ENCODE measurements at places on chromosomes 7 and 10.

- DNase-seq: no peak
These were observed 11.1 kb upstream of the TFEC start for GRCh38 chr7:116041615-116042014.

DNA sequence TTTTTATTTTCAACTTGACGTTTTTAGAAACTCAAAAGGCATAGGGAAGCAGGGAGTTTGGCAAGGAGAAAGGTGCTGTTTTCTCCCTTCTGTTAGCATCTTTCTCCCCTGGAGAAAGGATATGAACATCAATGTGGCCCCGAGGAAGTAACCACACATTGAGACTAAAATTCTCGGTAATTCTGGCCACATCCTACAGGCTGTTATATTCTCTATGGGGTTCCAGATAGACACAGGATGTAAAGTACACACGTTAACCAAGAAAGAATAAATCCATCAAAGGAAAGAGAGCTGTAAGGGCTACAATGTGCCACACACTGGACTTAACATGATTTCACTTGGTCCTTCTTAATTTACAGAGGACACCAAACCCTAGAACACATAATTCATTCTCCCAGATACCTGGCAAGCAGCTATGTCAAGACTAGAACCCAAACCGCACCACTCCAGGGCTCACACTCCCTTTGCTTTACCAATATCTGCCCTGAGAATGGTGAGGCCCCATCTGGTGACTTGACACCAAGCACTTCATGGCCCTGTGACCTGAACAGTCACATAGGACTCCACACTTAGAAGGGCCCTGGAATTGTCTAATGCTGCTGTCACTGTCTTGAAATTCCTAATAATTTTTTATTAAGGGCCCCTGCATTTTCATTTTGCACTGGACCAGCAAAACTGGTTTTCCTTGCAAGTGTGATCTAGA lies 73.9 kb downstream of the PRLHR start:
- no peak for DNase-seq

GRCh38 chr7:92368741-92369140 lies 78.5 kb upstream of the GATAD1 start:
- DNase-seq: no peak

- no peak for DNase-seq
These were observed 61.7 kb downstream of the PALD1 start for GRCh38 chr10:70540089-70540788.

GRCh38 chr10:71276873-71277272 lies 42.2 kb upstream of the SLC29A3 start:
- DNase-seq: no peak
